ENCODE measurements at places on chromosomes 2 and 18.

DNA sequence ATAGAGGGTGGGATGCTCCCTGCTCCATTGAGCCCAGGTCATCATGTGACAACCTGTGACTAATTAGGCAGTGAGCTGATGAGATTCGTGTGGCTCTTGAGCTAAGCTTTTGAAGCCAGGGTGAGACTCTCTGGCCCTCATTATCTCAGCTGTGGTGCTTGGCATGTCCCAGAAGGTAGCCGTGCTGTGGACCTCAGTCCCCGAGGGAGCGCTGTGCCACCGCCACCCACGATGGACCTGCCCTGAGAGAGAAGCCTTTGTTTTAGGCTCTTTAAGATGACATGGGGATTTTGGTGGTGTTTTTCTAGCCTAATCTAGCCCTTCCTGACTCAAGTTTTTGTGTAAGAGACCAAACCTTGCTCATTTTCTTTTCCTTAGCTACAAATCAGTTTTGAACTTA lies 66.4 kb downstream of the NEDD4L start:
- peak; percentile 26 for DNase-seq

GRCh38 chr2:105828558-105828957 lies 83.8 kb downstream of the NCK2 start:
- no peak for DNase-seq

GRCh38 chr2:109242654-109243331 lies 113.8 kb downstream of the SH3RF3 start:
- peak; percentile 68 for DNase-seq

GRCh38 chr2:176188774-176189680 lies 559 bp downstream of the HOXD1 start:
- peak; percentile 24 for DNase-seq

GRCh38 chr2:144801766-144802165 lies 281.8 kb upstream of the ZEB2 start:
- no peak for DNase-seq

DNA sequence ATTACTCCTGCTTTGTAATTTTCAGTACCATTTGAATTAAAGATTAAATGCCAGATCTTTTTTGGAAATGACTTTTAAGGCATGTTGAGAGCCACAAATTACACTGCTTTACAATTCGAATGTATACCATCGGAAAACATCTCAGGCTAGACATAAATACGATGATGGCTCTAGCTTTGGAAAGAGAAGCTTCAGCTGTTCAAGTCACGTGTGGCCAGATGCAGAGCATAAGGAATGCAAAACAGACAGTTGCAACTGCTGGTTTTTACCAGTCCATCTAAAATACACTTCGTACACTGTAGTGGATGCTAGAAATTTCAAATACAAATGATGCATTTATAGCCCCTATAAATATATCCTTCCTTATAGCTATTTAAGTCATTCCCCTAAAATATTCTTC lies 8.0 kb downstream of the ZNF516 start:
- no peak for DNase-seq

- DNase-seq: no peak
Measured at GRCh38 chr2:101623031-101623521, 74.4 kb upstream of the MAP4K4 start.

DNA sequence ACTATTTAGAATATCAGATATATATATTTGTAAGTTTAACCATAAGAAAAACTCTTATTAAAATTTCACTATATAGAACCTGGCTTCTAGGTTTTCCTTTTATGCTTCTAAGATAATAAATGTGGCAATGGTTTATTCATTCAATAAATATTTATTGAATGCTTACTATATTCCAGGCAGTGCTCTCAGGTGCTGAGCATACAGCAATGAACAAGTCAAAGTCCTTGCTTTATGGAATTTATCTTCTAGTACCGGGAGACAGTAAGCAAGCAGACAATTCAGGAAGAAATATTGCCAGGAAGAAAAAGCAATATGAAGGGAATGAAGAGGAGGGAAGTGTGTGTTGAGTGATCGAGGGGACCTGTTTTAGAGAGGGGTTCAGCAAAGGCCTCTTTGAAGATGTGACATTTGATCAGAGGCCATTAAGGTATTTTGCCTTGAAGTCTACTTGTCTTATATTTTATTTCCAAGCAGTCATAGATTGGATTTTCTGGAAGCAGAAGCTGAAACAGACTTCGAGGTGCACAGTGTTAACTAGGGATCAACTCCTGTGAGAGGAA lies 94.5 kb upstream of the LYPD6 start:
- DNase-seq: no peak

DNA sequence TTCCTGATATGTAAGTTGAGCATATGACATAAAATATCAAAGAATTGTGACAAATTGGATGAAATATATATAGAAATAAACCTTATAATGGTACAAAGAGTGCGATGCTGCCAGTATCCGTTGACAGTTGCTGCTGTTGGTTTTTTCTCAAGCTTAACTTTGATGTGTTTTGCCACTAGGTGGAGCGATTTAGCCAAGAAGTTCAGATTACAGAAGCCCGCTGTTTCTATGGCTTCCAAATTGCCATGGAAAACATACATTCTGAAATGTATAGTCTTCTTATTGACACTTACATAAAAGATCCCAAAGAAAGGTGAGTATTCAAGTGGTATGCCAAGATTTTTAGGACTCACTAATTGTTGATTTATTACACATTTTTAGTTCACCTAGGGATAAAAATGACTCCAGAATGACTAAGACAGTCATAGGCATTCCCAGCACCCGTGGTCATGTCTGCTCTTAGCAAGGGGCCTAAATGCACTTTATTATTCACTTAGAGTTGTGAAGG lies 2.1 kb downstream of the RRM2 start:
- no peak for DNase-seq

DNA sequence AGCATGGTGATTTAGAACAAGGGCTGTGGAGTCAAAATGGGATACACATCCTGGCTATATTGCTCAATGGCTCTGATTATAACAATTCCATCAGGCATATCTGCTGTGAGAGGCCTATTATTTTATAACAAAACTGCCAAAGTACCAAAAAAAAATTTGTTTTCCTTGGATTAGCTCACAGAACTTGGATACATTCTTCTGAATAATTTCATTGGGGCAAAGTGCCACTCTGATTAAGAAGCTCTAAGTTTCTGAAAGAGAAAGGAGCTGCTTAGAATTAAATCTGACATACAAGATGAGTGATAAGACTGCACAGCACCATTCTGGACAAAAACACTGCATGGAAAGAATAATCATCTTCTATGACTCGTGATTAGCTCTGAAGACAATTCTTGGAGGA lies 85.7 kb downstream of the SMC6 start:
- no peak for DNase-seq

DNA sequence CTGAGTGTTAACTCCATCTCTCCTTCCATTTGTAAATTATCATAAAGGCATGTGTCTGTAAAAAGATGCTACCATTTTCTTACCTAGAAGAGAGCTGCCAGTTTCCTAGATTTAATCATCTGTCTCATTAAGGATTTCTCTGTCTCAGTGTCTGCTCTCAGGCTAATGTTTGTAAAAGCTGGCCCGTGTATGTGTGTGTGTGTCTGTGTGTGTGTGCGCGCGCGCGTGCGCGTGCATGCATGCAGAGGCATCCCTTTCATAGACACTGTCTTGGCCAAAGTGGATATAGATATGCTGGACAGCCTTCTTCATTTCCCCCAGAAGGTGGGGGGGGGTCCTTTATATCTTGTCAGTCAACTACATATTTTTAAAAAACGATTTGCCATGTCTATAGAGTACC lies 18.9 kb downstream of the MGAT5 start:
- DNase-seq: peak; percentile 72

All from upper lobe of left lung (tissue), 6 donors.